ENCODE measurements at places on chromosomes 16 and 17.

DNA sequence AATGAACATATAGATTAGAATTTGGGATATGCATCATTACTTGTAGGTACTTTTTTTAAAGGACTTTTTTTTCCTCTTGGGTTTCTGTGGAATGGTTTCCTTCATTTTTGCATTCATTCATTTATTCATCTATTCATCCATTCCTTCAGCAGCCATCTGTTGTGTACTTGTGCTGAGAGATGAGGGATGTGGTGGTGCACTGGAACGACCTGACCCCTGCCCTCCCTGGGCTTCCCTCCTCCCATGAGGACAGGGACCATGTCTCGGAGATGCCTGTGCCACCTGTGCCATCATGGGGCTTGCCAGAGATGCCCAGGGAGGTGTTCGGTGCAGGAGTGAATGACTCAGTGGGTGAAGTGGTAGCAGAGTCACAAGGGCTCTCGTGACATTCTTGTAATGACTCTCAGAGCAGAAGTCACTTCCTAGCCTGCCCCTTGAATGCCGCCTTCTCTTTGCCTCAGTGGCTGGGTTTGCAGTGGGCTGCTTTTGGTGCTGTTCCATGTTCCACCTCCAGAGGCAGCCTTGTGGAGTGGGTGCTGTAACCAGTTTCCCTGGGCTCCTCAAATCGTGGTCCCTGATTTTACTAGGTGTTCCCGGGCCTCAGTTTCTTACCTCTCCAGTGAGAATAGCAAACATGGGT is 43.9 kb downstream of the CLEC16A start:
- DNase-seq = peak; percentile 85

GRCh38 chr17:80908211-80908610 is 83.4 kb upstream of the CHMP6 start:
- DNase-seq = no peak

DNA sequence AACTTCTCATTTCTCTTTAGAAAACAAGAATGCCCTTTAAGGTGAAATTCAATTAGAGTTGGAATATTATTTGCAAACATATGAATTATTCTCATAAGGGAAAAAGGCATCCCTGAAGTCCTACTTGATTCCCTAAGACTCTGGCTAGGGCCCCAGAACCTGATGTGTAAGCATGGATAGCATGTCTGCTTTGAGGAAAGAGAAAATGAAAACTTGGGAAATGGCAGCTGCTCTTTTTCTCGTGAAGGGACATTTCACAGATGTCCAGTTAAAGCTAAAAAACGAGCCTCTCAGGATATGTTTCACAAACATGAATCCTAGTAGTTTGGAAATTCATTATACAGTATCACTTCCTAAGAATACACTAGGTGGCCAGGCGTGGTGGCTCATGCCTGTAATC is 112.3 kb upstream of the CLEC3A start:
- DNase-seq = no peak

DNA sequence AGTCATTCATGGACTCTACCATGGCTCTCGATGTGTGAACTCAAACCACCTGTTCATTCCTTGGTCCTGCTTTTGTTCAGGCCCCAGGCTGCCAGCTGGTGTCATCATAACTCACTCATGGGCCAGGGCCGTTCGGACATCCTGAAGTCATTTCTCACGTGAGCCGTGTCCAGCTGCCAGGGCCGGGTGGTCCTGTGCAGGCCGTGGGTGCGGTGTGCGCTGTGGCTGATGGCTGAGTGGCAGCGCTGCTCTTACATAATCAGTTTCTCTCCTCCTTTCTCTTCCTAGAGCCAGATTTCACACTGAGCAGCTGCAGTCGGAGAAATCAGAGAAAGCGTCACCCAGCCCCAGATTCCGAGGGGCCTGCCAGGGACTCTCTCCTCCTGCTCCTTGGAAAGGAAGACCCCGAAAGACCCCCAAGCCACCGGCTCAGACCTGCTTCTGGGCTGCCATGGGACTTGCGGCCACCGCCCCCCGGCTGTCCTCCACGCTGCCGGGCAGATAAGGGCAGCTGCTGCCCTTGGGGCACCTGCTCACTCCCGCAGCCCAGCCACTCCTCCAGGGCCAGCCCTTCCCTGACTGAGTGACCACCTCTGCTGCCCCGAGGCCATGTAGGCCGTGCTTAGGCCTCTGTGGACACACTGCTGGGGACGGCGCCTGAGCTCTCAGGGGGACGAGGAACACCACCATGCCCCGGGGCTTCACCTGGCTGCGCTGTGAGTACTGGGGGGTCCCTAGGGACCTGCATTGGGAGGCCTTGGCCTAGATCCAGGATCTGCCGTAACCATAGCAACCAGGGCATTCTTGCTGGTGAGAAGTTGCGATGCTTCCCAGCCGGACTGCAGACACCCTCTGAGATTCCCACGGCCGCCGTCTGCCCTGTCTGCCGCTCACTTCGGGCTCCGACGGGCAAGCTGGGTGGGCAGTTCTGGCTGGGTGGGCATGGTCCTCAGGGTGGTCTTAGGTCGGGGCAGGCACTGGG is at the start of gene IL34:
IL34 (plus strand) TSS at position 300 of the 982 bp plus-strand sequence; CDS start at position 689, 389 bp downstream.
- no peak for DNase-seq

GRCh38 chr17:68941761-68942160 is 13.4 kb downstream of the ABCA8 start:
- no peak for DNase-seq

GRCh38 chr17:81402981-81403467 is 7.8 kb downstream of the BAHCC1 start:
- DNase-seq = no peak

GRCh38 chr17:6163612-6164333 is 93.6 kb downstream of the WSCD1 start:
- DNase-seq = no peak

DNA sequence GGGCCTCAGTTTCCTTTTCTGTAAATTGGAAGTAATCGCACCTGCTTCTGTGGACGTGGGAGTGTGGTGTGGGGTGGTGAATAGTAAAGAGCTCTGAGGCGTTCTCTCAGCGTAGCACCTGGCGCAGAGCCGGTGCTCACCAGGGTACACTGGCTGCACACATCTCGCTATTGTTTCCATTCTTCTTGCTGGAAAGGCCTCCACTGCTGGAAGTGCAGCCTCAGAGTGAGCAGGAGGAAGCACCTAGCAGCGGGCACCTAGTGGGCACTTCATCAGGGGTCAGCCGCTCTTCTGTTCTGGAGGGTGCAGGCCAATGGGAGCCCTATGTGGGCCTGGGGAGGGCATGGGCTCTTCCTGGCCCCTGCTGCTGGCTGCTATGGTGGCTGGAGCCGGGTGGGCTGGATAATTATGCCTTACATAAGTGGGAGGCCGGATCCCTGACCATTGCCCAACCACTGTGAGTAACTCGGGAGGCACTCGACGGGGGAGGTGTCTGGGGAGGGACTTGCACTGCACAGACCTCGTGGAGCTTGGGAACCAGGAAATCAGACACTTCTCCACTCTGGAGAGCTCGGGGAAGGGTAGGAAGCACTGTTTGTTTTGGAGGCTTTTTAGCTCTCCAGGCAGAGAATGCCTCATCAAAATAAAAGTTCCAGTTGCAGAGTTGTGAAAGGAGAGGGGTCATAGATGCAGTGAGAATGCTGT is 1.7 kb downstream of the MAP2K3 start:
- DNase-seq = peak; percentile 34

- no peak for DNase-seq
Measured at GRCh38 chr16:48352648-48353390, 32.4 kb downstream of the SIAH1 start.

DNA sequence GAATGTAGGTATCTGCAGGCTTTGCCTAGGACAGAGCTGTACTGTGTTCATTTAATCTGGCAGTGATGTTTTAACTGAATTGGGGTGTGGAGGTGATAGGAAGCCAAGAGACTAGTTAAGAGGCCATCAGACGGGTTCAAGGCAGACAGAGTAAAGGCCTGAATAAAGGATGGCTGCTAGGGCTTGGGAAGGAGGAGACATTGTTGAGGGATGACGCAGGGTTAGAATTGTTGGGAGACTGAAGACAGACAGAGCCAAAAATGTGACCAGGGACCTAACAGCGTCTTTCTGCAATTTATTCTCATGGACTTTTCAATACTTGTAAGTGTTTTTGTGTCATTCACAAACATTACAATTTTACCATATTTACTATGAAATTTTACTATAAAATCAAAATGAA is 48.6 kb upstream of the MYH10 start:
- no peak for DNase-seq

DNA sequence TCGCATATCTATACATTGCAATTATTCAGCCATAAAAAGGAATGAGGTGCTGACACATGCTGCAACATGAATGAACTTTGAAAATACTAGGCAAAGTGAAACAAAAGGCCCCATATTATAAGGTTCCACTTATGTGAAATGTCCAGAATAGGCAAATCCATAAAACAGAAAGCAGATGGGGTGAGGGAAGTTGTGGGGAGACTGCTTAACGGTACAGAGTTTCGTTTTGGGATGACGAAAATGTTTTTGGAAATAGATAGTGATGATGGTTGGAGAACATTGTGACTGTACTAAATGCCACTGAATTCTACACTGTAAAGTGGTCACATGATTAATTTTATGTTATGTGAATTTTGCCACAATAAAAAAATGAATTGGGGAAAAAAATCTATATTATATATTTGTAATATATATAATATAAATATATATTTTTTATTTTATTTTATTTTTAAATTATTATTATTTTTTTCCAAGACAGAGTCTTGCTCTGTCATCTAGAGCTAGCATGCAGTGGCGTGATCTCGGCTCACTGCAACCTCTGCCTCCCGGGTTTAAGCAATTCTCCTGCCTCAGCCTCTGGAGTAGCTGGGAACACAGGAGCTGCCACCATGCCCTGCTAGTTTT is 4.2 kb upstream of the GNA13 start:
- DNase-seq = no peak

DNA sequence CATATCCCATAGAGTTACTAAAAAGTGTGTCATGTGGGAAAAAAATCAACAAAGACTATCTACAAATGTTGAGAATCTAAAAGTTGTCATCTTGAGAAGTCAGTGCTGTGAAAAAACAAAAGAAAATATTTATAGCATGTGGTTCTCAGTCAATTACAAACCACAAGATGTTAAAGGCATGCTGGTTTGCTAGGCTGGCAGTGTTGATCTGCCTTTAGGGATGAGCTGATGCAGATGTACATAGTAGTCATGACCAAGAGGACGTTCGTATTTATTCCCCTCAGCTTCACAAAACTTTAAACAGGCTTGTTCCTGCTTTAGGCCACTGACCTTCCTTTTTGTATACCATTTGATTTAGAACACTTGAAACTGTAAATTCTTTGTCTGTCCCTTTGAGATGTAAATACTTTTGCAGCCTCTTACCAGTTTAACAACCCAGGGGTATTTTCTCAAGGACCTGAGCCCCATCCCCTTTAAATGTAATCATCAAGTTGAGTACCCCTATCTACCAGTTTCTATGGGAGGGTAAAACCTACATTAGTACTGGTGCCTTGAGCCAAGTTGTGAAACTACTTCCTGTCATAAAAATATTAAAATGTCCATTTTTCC is 446.6 kb downstream of the KCNJ18 start:
- DNase-seq = no peak

DNA sequence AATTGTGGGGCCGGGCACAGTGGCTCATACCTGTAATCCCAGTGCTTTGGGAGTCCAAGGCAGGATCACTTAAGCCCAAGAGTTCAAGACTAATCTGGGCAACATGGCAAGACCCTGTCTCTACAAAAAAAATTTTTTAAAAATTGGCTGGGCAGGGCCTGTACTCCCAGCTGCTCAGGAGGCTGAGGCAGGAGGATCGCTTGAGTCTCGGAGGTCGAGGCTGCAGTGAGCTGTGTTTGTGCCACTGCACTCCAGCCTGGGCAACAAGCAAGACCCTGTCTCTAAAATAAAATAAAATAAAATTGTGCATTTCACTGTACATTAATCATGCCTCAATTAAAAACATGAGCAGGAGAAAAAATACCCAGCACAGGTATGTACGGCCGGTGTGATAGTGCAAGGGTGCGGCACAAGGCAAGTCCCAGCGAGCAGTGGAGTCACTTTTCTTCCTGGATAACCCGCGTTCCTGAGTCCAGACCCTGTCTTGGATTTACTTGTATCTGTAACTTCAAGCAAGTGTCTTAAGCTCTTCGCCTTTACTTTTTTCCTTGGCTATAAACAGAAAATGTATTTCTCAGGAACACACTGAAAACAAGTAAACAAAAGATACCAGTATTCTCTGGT is 11.4 kb downstream of the ZDHHC7 start:
- no peak for DNase-seq

DNA sequence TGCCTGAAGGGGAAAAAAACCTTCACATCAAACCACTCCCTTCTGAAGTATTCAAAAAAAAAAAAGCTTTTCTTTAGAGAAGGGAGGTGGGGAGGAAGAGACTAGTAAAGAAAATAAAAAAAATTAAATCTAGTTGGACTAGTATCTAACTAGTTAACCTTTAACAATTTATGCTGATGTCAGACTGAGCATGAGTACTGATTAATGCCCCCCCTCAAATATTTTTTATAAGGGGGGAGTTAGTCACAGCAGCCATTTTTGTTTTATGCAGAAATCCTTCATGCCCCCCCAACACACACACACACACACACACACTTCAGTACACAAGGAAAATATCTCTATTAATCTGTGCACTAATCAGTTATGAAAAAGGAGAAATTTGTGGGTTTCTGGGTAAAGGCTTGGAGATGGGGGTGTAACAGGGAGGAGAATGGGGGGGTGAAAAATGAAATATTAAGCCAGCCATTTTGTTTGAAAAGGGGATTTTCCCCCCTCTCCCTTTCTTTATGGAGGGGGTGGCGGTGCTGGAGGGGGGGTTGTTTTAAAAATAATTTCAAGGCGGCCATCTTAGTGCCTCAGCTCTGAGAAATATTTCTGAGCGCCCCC is 4.7 kb upstream of the CHD3 start:
- DNase-seq = peak; percentile 27

GRCh38 chr17:9935408-9935807 is 30.3 kb upstream of the RCVRN start:
- no peak for DNase-seq

DNA sequence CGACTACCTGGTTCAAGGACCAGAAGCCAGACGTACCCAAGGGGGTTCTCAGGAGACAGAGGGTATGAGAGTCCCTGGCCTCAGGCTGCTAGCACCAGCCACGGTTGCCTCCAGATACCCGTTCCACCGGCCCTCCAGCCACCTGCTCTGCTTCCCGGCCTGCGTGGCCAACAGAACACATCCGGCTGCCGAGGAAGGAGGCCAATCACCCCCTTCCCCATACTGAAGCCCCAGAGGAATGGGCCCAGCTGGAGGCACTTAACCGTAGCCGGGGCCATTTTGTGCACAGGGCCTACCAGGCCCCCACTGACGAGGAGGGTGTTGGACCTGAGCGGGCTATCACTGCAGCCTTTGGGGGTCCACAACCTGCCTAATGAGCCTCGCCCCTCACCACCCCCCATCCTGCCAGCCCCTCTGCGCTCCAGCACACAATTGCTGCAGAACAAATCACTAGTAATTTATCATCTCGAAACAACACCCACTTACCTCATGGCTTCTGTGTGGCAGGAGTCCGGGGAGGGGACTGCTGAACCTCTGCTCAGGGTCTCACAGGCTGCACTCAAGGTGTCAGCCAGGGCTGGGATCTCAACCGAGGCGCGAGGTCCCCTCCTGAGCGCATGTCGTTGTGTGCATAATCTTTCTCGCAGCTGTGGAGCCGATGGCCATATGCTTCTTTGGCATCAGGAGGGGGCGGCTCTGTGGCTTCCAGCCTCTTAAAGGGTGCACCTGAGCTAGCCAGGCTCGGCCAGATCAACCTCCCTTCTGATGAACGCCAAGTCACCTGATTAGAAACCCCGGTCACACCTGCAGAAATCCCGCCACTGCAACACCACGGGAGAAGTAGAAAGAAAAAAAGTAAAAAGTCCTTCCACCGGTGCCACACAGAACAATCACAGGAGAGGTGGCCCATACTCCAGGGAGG is 10.1 kb upstream of the KREMEN2 start:
- no peak for DNase-seq

GRCh38 chr16:26768385-26769010 is 298.2 kb upstream of the C16orf82 start:
- DNase-seq = no peak

Data from stimulated activated CD4-positive, alpha-beta T cell treated with anti-CD3 and anti-CD28 coated beads, Interleukin-2, amount 100 ng/mL, for 24 hours (primary cell).